Hematopoietic multipotent progenitor cell treated with erythropoietin and hydrocortisone succinate and interleukin-3 and kit ligand, for 8 days (in vitro differentiated cells): ENCODE measurements at places on chromosomes 2 and 18.

- no peak for DNase-seq
These were observed 766.3 kb downstream of the SLC4A3 start for GRCh38 chr2:220393711-220394110.

GRCh38 chr18:31046916-31047315 is 4.4 kb upstream of the DSC3 start:
- no peak for DNase-seq

DNA sequence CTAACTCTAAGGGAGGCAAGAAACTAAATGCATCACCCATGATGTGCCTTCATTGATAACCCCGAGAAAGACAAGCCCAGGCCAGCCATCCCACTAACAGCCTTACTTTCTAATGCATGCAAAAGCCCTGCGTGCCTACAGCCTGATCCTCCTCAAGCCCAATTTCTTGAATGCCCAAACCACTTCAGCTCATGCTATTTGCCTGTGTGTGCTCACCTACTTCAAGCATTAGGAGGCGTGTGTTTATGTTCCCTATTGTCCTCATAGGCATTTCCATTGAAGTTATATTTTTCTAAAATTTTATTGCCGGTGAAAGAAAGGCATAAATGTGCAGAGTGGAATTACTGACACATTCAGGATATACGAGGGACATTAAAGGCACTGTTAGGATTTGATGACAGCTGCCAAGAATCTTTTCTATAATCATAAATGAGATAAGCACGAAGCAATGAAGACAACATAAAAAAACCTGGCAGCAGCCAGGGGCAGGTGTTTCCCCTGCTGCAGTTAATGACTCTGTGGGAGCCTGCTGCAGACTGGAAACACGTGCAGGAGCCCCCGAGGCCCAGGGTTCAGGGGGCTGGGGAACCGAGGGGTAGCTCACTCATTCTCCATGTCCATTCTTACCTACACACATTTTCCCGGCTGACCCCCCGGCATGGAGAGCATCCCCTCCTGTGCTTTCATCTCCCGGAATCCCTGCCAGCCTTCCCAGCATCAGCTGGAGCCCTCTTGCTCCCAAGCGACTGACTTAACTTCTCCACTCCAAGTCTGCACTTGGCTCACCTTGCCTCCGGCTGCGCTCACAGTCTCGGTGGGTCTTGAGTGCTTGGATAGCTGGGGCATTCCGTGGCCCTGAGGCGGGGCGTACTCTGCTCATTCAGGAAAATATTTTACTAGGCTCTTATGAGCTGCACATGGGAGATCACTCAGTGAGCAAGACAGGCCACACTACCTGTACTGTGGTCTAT is 292.3 kb upstream of the SIX2 start:
- DNase-seq = no peak

GRCh38 chr2:240402566-240403272 is 32.7 kb upstream of the GPC1 start:
- DNase-seq = no peak

- DNase-seq = no peak
These were observed 4.9 kb upstream of the TTC21B start for GRCh38 chr2:165958313-165958960.

DNA sequence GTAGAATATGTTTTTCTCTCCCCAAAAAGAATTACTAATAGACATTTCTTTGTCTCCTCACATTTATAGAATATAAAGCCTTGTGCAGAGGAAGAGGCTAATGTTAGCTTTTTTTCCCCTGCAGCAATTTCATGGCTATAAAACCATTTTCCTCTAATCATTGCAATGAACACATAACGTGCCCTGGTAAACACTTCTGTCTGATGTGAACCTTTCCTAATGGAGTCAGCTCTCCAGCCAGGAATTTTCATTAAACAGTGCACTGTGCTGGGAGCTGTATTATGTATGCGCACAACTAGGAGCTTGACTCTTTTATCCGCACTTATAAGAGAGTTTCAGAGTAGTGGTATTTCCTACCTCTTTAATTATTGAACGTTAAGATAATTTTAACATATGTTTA is 63.9 kb upstream of the SPATS2L start:
- no peak for DNase-seq

GRCh38 chr2:111171337-111171930 is 50.7 kb downstream of the BCL2L11 start:
- no peak for DNase-seq

DNA sequence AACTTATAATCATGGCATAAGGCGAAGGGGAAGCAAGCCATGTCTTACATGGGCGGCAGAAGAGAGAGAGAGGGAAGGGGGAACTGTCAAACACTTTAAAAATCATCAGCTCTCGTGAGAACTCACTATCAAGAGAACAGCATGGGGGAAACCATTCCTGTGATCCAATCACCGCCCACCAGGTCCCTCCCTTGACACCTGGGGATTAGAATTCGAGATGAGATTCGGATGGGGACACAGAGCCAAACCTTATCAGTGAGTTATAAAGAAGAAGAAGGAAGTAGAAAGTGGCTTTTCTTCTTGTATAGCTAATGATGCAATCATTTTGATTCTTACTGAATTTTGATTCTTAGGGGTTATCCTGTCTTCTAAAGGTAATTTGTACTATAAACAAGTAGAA is 51.4 kb downstream of the SMCHD1 start:
- DNase-seq = no peak

DNA sequence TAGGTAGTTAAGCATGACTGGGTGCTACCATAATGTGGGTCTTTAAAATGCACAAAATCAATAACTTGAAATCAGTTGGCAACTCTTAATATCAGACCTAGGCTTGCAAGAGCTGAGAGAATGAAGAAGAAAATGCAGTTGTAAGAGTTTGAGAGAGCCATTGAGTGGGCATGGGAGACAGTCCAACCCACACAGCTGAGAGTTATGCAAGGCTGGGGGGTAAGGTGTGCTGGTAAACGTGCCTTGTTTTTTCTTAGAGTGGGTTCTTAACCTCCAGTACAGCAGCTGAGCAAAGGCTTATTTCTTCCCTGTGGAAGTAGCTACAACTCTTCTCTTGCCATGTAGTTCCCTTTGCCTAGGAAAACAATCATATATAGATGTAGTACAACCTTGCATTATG is 20.2 kb upstream of the CCDC178 start:
- no peak for DNase-seq

DNA sequence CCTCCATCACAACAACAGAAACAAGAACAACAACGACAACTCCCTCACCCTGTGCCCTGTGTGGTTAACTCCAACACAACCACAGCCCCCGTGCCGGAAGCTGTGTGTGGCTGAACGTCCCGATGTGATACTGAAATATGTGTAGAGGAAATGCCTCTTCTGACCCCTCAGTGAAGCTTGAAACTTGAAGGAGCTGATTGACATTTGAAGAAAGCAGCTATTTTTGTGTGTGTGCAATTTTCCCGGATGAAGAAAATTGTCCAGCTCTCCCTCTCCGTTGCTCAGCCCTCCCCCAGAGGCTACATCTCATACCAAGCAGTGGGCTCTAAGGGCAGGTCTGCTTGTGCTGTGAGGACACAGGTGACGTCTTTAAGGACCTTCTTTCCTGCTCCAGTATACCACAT is 173.8 kb downstream of the ICOS start:
- no peak for DNase-seq

- DNase-seq = no peak
These were observed 107.2 kb downstream of the CD226 start for GRCh38 chr18:69840445-69840844.

DNA sequence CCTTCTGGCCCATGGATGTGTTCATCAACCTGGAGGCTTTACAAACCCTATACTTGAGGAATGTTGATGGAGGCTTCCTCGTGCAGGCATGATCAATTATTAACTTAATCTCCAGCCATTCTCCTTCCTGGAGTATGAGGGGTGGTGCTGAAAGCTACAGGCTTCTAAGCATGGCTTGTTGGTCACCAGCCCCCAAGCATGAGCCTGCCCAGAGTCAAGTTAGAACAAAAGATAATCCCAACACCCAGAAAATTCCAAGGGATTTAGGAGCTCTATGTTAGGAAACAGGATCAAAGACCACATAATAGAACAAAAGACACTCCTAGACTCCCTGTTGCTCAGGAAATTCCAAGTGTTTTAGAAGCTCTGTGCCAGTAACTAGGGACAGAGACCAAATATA is 63.1 kb downstream of the FAM171B start:
- DNase-seq = no peak

- DNase-seq = no peak
These were observed 99.3 kb upstream of the TMEM18 start for GRCh38 chr2:776487-776886.

DNA sequence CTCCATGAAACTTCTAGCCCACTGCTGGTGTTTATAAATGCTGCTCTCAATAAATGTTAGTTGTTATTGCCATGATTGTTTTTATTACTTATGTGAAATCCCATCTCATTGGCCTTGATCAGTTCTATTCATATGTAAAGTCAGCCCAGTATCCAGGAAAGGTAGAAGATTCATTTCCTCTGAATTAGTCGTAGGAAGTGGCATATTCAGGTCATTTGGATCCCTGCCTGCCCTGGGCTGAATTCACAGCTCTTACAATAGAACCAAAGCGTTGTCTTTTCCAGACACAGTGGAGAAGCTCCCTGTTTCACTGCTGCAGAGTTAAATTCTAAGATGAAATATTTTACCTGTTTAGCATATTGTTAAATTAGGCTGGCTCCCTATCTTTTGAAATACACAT is 70.3 kb downstream of the MAIP1 start:
- no peak for DNase-seq

DNA sequence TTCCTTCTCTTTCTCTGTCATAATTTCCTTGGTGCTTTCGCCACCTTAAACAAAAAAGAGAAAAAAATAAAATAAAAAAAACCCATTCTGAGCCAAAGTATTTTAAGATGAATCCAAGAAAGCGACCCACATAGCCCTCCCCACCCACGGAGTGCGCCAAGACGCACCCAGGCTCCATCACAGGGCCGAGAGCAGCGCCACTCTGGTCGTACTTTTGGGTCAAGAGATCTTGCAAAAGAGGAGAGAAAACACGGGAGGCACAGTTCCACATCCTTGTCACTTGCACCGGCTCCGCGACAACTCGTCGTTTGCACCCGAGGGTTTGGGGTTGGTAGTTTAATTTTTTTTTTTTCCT is 1.8 kb upstream of the SP9 start:
- DNase-seq = no peak

GRCh38 chr2:211129798-211130197 is 573.4 kb downstream of the CPS1 start:
- no peak for DNase-seq

DNA sequence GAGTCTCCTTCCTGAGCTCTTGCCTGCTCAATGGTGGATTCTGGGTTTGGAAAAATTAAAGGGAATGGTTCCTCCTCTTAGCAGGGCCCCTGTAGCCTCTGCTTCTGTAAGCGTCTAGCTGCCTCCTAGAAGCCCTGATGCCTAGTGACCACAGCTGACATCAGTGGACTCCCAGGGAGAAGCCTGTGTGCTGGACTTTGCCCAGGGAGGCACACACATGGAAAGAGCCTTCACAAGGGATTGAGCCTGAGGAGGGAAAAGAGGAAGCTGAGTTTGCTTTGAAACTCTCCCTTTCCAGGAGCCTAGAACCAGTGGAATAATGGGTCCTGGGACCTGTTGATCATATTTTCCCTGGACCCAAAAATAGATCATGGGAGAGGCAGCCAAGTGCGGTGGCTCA is 1.4 kb upstream of the CFAP65 start:
- DNase-seq = no peak

GRCh38 chr2:120617055-120617454 is 118.6 kb upstream of the GLI2 start:
- no peak for DNase-seq

DNA sequence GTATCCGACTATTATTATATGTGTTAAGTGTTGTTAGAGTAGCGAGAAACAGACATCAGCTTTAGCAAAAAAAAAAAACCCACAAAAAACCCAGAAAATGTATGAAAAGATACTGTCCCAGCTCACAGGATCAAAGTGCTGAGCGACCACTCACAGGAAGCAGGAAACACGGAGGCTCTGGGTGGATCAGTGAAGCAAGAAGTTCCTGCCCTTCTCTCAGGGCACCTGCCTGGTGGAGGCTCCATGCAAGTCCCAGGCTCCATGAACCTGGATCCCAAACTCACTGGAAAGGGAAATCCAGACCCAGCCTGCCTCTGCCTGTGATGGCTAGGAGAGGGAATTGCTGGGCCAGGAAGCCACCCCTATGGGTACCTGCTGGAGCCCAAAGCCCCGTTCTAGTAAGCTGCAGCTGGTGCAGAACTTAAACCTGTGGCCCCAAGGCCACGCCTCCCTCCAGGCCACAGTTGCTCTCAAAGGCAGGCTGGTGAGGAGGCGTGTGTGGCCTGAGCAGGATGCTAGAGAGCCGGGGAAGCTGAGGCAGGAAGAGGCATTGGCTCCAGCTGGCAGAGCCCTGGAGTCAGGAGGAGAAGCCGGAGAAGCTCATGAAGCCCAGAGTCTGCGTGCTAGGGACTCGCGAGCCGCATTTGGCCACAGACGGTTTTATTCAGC is 63.5 kb upstream of the TAF1B start:
- DNase-seq = no peak

DNA sequence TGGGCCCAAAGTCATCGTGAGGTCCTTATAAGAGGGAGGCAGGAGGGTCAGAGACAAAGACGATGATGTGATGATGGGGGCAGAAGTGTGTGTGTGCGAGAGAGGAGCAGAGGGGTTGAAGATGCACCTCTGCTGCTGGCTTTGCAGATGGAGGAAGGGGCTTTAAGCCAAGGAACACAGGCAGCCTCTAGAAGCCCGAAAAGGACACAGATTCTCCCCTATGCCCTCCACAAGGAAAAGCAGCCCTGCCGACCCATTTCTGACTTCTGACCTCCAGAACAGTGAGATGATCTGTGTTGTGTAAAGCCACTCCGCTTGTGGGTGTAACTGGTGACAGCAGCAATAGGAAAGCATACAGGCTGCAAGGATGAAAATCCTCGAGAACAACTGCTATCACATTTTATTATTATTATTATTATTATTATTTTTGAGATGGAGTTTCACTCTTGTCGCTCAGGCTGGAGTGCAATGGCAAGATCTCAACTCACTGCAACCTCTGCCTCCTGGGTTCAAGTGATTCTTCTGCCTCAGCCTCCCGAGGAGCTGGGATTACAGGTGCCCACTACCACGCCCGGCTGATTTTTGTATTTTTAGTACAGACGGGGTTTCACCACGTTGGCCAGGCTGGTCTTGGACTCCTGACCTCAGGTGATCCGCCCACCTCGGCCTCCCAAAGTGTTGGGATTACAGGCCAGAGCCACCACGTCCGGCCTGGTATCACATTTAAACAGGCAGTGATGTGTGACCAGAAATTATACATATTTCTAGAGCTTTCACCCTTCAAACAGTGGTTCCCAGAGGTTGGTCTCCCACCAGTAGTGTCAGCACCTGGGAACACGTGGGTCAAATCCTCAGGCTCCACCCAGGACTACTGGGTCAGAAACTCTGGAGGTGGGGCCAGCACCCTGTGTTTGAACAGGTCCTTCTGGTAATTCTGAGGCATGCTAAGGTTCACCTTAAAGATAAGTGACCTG is 170.5 kb downstream of the TGIF1 start:
- DNase-seq = no peak
